ENCODE measurements at places on chromosomes 3 and 15.

GRCh38 chr15:70429056-70429722, 331.5 kb upstream of the TLE3 start:
- DNase-seq = no peak

DNA sequence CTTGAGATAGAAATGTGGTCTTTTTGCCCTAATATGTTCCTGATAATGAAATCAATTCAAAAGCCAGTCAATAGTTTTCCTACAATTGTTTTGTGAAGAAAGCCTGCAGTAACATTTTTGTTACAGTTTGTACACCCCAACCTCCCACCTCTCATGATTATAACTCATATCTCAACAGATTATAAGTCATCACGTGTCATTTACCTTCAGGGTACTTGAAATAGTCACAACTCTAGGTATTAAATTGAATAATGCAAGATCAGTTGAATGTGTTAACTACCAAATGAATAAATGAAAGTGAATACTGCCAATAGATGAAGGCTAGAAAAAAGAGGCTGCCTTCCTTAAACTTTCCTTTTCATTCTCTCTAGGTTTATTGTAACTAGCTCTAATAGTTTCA, 32.9 kb upstream of the CTDSPL2 start:
- DNase-seq = no peak

DNA sequence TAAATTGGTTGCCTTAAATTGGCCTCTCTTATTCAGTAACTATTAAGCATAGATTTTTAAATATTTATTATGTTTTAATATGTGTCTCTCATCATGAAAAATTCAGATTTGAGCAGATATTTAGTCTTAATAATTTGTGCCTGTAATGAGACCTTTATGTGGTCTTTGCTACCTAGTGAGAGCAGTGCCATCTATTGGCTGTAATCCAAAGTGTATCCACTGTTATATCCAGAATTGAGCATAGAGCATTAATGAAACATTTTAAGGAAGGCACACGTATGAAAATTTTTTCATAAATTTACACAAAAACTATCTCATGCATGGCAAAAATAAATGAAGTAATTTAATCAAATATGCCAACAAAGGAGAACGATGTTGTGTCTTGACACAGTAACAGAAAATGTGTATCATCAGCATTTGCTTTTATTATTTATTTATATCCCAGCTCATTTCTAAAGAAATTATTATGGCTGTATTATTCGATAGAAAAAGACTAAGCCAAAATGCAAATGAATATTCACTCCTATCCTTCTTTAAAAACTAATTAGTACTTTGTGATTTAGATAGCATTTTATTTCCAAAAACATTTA, 203.5 kb downstream of the RSRC1 start:
- no peak for DNase-seq

DNA sequence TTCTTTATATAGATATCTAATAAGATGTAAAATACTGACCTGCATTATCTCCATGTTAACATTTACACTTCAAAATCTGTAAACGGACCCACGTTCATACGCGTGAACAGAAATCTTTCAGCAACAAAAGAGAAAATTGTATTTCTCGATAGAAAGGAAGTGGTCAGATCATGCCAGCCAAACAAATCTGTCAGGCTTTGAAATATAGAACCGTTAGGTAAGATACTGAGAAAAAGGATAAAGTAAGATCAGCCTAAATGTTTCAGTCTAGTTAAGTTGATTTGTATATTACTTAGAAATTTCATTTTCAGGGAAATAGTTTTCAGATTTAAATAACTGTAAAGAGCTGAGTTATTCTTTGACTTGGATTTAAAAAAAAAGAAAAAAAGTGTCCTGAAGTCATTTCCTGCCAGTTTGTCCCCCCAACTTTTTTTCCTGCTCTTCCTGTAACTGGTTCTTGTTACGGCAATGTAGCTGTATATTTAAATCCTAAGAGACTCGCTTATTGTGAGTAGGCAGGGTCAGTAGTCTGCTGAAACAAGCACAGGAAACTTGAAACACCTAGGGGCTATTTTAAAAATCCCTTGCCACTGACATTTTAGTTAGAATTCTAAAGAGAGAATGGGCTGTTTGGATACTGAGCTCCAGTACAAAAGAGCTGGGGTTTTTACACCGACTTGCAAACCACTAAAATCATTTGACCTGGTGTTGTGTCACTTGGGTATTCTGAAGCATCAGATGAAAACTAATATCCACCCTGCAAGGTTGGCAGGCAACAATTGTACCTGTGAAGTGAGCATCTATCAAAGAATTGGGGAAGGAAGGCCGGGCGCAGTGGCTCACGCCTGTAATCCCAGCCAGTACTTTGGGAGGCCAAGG, 237.5 kb downstream of the UBE2E2 start:
- no peak for DNase-seq

DNA sequence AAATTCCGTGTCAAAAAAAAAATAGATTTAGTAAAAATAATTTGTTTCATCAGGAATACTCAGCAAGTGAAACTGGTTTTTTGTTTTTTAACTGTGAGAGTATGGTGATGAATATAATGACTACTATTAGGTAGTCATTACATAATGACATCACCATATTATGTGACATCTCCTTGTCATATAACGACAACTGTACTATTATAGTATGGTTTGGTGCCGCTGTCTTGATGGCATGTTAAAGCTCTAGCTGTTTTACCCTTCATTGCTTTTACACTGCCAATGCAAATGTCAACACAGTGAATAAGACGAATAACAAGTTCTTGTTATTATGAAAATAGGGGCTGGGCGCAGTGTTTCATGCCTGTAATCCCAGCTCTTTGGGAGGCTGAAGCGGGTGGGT, 45.6 kb upstream of the FAH start:
- DNase-seq = no peak

- no peak for DNase-seq
Measured at GRCh38 chr3:38640661-38641452, 8.6 kb downstream of the SCN5A start.

DNA sequence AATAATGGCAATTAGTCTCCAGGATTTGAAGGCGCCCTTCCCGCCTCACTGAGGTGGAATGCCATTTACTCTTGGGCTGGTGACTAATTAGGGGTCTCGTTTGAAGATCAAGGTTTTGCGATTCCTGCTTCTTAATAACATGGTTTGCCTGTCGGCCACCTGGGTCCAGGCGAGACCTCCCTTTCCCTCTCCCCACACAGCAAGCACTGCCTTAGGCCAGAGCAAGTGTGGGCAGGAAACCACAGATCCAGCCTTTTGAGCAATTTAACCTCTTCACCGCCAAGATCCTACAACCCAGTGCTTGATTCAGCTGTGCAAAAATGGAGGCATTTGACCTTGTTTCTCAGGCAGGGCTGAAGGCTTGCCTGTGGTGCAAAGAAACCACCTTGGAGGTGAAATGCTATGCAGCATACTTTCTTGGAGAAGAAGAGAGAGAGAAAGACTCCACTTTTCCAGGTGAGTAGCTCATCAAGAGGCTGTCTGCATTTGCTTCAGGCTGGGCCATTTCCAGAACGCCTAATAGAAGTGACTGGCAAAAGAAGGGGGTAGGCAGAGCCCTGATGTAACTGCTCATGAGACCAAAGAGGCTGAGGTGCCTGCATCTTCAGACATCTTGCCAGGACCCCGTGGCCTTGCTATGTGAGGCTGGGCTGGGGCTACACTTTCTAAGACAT, 34.1 kb upstream of the WNT5A start:
- no peak for DNase-seq

GRCh38 chr15:61541516-61541915, 312.4 kb upstream of the RORA start:
- no peak for DNase-seq

DNA sequence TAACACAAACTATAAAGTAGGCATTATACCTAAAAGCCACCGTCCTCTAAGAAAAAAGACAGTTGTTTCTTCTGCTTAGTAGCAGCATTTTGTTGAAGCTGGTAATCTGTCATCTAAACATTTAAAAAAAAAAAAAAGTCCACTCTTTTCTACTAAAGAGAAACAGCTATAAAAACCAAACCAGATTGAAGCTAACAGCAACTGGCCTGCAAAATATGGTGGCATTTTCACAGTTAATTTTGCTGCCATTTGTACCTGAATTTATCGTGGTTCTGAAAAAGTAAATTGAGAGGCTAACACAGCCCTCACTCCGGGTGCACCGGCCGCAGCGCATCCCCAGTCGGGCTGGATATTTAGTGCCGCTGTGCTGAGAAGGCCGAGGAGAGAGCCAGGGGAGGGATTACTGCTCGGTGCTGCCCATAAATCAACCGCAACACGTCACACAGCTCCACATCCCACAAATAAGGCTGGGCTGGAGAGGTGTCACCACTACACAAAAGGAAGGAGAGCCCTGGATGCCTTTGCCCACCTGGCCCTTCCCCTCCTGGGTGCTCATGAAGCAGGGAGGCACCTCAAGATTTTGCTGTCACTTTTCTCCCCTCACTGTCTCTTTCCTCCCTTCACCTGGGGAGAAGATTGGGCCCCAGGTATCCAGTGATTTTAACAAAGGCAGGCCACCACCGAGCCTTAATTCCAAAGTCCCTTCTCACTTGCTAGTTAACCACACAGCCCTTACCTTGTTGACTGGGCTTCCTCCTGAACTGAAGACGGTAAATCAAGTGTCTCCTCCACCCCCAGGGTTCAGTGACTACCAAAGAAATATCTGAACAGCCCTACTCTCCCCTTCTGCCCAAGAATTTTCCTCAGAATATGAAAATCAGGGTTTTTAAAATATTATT, 44.4 kb downstream of the MECOM start:
- no peak for DNase-seq

- DNase-seq = no peak
Measured at GRCh38 chr3:153970047-153970446, 151.1 kb upstream of the ARHGEF26 start.

- DNase-seq = peak; percentile 68
Measured at GRCh38 chr3:128488991-128489673, 3.9 kb downstream of the GATA2 start.

GRCh38 chr3:15269091-15269989, 63.0 kb downstream of the SH3BP5 start:
- peak; percentile 88 for DNase-seq

GRCh38 chr3:46052531-46052930, 25.2 kb upstream of the XCR1 start:
- DNase-seq = no peak
